Glomerular endothelial cell (primary cell): ENCODE measurements at places on chromosomes 1 and 21. TPM values are rescaled to one million over a fixed set of nuclear protein-coding genes. Genes with fewer than 3 reads are reported as not detected.

CCDC181 gene
- total RNA-seq: 0.41 and 0.58 TPM in 2 replicates

NECTIN4 gene
- 0.76 TPM in 1 of 2 replicates, not detected in the other for total RNA-seq

SHCBP1L gene
- not detected in 2 replicates for total RNA-seq

ARHGEF10L gene
- total RNA-seq: 16.6 and 20.4 TPM in 2 replicates

CFAP74 gene
- not detected in 2 replicates for total RNA-seq

AKR7A3 gene
- 0.24 and 0.88 TPM in 2 replicates for total RNA-seq

OR2M3 gene
- not detected in 2 replicates for total RNA-seq

GCSAML gene
- not detected in 2 replicates for total RNA-seq

HCN3 gene
- total RNA-seq: 0.19 and 1.3 TPM in 2 replicates
